ENCODE measurements at places on chromosomes 7 and 10.
A peak's percentile ranks its signal among the peaks of the same experiment; 100 is the strongest.

DNA sequence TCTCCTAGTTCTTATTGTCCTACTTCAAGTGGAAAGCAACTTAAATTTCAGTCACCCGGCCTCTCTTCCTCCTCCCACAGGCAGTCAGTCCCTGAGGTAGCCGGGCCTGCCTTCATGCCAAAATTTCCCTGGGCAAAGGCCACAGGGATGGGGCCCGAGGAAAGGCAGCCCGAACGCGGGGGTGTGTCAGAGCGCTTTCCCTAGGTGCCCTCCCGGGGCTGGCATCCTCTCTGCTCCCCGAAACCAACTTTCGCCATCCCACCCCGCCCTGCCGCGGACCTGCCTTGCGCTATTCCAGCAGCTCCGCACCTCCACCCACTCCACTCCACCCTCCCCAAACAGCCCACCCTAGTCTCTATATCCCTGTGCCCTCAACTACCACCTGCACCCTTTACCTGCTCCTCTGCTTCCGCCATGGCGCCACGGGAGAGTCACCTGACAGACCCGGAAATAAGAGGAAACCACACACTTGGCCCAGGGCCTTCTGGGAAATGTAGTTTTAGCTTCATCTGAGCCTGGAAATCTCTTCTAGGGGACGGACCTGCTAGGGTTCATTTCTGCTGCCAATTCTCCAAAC, at the start of gene VPS41:
Gene VPS41 (minus strand): TSS at position 433 of the 577 bp plus-strand sequence. CDS start 17 bp downstream, at position 416.
- H3K27ac ChIP-seq, result no peak within 1 kb of the TSS
- peak within 1 kb of the TSS; percentile 97 for H3K4me3 ChIP-seq
- peak; percentile 59 for DNase-seq
- no peaks in the 10 kb centered on the region for H3K36me3 ChIP-seq
- no peaks in the 10 kb centered on the region for H3K27me3 ChIP-seq
- peaks cover 4% of the 10 kb centered on the region for H3K4me1 ChIP-seq

DNA sequence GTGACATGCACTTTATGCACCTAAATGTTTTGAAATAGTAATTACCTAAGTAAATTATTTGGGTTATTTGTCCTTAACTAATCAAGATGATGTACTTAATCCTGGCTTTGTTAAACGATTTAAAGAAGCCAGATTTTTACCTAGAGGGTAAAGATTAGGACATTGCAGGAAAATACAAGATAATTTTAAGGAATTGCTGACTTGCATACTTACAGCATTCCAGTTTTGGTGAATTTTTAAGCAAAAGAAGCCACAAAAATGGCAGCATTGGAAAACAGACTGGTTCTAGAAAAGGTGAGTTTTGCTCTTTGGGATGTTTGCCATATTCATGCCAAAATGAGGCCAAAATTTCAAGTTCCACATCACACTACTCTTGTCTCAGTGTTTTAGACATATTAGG, 33.4 kb downstream of the BCAP29 start:
- H3K27me3 ChIP-seq, result no peaks in the 10 kb centered on the region
- H3K36me3 ChIP-seq, result peaks cover 2% of the 10 kb centered on the region
- no peak overlapping the region for H3K4me3 ChIP-seq
- DNase-seq, result no peak
- H3K4me1 ChIP-seq, result no peaks in the 10 kb centered on the region
- no peak overlapping the region for H3K27ac ChIP-seq

DNA sequence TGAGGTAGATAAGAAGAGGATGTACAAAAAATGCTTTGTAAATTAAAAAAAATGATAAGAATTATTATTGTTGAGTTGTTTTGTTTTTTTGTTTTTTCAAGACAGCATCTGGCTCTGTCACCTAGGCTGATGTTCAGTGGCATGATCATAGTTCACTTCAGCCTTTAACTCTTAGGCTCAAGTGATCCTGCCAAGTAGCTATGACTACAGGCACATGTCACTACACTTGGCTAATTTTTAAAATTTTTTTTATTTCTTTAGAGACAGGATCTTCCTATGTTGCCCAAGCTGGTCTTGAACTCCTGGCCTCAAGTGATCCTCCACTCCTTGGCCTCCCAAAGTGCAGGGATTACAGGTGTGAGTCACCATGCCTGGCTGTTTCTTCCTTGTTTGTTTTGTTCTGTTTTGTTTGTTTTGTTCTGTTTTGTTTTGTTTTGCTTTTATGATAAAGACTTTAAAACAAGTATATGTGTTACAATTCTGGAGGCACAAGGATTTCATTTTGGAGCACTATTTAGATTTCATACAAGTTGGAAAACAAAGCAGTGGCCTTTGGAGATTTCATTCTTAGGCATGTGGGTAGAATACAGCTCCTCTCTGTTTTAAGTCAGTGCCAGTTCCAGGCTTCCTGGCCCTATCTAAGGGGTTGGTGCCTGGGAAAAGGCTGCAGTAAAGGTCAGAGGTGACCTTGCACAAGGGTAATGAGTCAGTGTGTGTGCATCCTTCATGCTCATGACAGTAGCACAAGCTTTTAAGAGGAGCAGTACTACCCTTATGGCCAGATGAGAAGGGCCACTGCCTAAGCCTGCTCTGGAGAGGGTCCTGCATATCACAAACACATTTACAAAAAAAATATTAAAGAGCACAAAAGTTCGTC, 17.9 kb downstream of the FGFBP3 start:
- H3K36me3 ChIP-seq, result no peaks in the 10 kb centered on the region
- no peak for DNase-seq

DNA sequence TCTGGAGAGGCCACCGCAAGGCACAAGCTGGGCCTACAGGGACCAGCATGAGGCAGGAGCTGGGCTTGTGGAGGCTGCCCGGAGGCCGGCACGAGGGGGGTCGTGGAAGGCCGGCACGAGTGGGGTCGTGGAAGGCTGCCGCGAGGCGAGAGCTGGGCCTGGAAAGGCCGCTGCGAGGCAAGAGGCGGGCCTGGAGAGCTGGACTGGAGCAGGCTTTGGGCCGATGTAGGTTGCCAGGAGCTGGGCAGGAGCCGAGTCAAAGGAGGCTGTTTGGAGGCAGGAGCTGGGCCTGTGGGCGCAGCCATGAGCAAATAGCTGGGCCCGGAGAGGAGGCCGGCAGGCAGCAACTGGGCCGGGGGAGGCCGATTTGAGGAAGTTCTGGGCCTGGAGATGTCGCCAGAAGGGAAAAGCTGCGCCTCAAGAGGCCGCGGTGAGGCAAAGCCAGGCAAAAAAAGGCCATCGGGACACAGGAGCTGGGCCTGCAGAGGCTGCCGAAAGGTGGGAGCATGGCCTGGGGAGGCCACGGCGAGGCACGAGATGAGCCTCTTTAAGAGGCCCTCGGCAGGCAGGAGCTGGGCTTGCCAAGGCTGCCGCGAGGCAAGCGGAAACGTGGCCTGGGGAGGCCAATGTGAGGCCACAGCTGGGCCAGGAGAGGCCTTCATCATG, 26.5 kb downstream of the MDH2 start:
- DNase-seq, result no peak
- no peaks in the 10 kb centered on the region for H3K36me3 ChIP-seq
- H3K27ac ChIP-seq, result no peak overlapping the region
- peak overlapping the region; percentile 65 for H3K4me3 ChIP-seq
- H3K4me1 ChIP-seq, result no peaks in the 10 kb centered on the region
- H3K27me3 ChIP-seq, result no peaks in the 10 kb centered on the region

- H3K27me3 ChIP-seq, result peaks cover 3% of the 10 kb centered on the region
- no peak overlapping the region for H3K4me3 ChIP-seq
- H3K36me3 ChIP-seq, result no peaks in the 10 kb centered on the region
- DNase-seq, result peak; percentile 67
These were observed 22.8 kb downstream of the C10orf105 start for GRCh38 chr10:71696628-71697326.

DNA sequence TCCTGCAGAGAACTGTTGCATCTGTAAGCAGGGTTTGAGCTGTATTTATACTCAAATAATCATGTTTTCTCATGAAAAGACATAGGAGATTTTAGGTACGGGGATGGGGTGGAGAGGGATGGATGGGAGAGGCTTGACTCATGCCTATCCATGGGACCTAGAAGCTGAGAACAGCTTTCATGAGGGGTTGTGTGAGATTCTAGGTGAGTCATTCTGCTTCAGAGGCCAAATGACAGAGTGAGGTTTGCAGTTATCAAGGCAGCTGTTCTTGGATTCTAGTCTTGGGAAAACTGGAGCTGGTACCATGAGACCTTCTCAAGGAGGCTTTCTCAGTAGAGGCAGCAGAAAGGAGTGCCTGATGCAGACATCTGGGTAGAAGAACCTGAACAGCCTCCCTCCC, 746.9 kb downstream of the TYW1 start:
- no peak overlapping the region for H3K4me3 ChIP-seq
- peaks cover 4% of the 10 kb centered on the region for H3K4me1 ChIP-seq
- no peaks in the 10 kb centered on the region for H3K36me3 ChIP-seq
- H3K27me3 ChIP-seq, result no peaks in the 10 kb centered on the region

Data from neuronal stem cell (in vitro differentiated cells).